ENCODE measurements at places on chromosomes 4 and X.

DNA sequence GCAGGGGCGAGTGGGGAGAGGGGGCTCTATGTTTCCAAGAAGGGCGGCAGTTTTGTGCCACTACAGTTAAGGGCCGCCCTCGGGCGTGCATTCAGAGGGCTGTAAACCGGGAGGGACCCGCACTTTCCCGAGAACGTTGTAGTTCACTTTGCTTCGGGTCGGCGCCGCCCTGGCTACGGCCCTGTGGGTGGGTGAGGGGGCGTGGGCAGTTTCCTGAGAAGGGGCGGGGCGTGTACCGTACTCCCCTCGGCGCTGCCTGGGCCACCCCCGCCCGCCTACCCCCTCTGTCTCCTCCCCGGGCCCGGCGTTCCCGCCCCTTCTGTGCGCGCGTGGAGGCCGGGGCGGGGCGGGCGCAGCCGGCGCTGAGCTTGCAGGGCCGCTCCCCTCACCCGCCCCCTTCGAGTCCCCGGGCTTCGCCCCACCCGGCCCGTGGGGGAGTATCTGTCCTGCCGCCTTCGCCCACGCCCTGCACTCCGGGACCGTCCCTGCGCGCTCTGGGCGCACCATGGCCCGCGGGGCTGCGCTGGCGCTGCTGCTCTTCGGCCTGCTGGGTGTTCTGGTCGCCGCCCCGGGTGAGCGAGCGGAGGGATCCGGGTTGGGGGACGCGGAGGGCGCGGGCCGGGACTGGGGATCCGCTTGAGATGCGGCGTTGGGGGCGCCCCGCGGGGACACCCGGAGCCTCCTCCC lies at the start of gene CD99:
CD99 (plus strand) TSS at position 440 of the 687 bp plus-strand sequence; CDS start at position 506, 66 bp downstream.
- DNase-seq, result peak; percentile 93
- peaks cover 14% of the 10 kb centered on the region for H3K4me1 ChIP-seq
- H3K27ac ChIP-seq, result peak within 1 kb of the TSS; percentile 50
- H3K4me3 ChIP-seq, result peak within 1 kb of the TSS; percentile 79

- peaks cover 10% of the 10 kb centered on the region for H3K4me1 ChIP-seq
- H3K27me3 ChIP-seq, result no peaks in the 10 kb centered on the region
- peak overlapping the region; percentile 62 for H3K27ac ChIP-seq
- no peaks in the 10 kb centered on the region for H3K36me3 ChIP-seq
- no peak for DNase-seq
Measured at GRCh38 chrX:56782791-56783449, 53.9 kb downstream of the NBDY start.

DNA sequence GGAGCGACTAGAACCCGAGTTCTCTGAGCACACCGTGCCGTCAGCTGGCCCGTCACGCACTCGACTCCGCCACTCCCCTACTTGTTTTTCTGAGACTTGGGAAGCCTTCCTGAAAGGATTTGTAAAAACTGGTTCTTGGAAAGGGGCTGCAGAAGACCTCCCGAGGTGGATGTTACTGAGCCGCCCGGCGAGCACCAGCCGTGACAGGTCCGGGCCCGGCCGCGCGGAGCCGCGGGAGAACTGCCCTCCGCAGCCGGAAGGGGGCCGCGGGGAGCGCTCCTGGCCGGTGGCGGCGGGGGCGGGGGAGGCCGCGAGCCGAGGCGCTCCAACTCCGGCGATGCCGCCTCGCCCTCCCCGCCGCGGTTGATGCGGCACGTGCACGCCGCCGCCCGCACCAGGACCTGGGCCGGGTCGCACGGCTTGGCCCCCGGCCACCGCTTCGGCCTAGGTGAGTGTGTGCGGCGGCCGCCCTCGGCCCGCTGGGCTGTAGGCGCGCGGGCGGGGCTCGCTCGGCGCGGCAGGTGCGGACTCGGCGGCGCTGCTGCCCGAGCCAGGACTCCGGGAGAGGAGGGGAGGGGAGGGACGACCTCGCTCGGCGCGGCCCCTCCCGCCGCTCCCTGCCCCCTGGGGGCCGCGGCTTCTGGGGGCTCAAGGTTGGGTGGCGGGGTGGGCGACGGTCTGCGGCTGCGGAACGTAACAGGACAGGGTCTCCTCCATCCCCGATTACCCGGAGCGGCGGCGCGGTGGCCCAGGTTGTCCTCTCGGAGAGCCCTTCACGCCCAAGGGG lies 1.7 kb downstream of the SPRY1 start:
- peak overlapping the region; percentile 26 for H3K4me3 ChIP-seq
- peak overlapping the region; percentile 96 for H3K27ac ChIP-seq
- H3K36me3 ChIP-seq, result peaks cover 38% of the 10 kb centered on the region
- no peaks in the 10 kb centered on the region for H3K27me3 ChIP-seq
- peak; percentile 76 for DNase-seq

DNA sequence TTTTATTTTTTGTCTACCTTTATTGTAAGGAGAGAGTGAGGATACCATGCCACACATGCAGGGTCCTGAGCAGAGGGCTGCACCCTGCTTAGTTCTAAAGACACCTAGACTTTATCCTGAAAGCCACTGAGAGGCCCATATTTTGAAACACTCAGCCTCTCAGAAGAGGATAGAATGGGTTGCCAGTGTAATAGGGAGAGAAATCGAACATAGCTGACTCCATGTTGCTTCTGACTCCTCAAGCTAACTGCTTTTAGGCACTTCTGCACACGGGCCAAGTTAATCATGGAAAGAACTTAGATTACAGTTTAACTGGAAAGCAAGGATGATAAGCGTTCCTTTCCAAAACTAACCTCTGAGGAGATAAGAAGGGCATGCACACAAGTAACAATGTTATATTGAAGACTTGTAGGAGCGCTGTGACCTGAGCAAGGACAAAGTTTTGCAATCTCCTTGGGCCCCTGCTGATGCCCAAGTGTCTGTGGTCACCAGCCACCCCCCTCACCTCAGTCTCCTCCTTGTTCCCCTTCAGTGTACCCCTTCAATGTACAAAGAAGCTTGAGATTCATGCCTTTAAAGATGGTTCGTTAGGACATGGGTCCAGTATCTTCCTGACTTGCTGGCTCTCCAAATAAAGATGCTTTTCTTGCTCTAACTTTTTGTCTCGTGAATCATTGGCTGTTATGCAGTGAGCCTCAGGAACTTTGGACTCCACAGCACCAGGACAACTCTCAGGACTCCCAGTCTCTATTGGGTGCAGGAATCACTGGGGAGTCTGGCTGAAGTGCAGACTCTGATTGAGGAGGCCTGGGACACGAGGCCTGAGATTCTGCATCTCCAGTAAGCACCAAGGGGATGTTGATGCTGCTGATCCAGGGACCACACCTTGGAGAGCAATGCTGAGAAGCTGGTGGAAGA lies 25.4 kb upstream of the CD99 start:
- H3K27ac ChIP-seq, result no peak overlapping the region
- no peaks in the 10 kb centered on the region for H3K36me3 ChIP-seq
- no peaks in the 10 kb centered on the region for H3K27me3 ChIP-seq
- no peak for DNase-seq
- no peak overlapping the region for H3K4me3 ChIP-seq

GRCh38 chrX:118329175-118329574 lies 16.7 kb upstream of the WDR44 start:
- no peak for DNase-seq
- H3K4me1 ChIP-seq, result no peaks in the 10 kb centered on the region
- H3K36me3 ChIP-seq, result no peaks in the 10 kb centered on the region
- H3K4me3 ChIP-seq, result no peak overlapping the region
- H3K27me3 ChIP-seq, result no peaks in the 10 kb centered on the region

DNA sequence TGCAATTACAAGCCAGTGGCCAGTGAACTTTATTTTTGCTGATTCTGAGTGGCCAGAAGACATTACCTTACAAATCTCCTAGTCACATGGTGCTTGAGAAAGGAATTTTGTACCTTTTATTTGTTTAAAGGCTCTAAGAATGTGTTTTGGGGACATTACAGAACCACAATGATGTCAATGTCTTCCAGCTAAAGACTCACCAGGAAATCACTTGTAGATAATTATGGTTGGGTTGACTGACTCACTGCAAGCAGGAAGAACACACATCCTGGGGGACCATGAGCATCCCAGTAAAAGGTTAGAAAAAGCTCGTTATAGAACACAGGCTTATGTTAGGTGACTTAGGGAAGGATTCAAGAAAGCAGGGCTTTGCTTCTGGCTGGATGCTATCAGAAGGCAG lies 119.4 kb upstream of the FAM9B start:
- no peaks in the 10 kb centered on the region for H3K4me1 ChIP-seq
- DNase-seq, result no peak
- H3K4me3 ChIP-seq, result no peak overlapping the region

DNA sequence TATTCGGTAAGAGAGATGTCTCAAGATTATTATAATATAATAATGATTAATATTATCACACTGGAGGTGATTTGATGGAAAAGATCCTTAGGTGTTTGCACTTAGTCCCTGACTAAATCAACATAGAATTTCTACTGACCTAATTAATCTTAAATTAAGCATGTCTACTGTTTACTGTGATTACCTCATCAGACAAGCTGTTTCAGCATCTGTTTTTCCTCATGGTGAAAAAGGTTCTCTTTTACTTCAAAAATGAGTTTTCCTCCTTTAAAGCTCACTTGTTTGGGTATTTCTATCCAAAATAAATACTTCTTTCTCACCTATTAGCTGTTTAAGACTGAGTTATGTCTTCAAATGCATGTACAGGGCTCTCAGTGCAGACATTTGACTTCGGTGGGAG lies 407.8 kb downstream of the NKX6-1 start:
- no peak for DNase-seq
- no peak overlapping the region for H3K4me3 ChIP-seq
- no peaks in the 10 kb centered on the region for H3K27me3 ChIP-seq
- no peaks in the 10 kb centered on the region for H3K36me3 ChIP-seq

DNA sequence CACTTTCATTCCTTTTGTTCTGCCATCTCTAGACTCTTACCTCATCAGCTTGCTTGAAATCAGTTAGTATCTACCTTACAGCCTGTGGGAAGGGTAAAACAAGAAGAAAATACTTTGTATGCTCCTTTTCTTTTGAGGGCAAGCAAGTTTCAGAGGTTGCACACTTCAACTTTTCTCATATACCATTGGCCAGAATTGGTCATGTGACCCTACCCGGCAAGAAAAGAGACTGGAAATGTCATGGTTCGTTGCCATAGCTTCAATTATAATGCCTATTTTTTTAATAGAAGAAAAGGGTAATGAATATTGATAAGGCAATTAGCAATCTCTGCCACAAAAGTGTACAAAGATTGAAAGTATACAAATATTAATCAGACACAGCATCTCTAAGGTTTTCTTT lies 346.7 kb upstream of the TACR3 start:
- no peaks in the 10 kb centered on the region for H3K27me3 ChIP-seq
- no peaks in the 10 kb centered on the region for H3K4me1 ChIP-seq
- no peaks in the 10 kb centered on the region for H3K36me3 ChIP-seq
- no peak overlapping the region for H3K27ac ChIP-seq
- no peak for DNase-seq
- H3K4me3 ChIP-seq, result no peak overlapping the region

DNA sequence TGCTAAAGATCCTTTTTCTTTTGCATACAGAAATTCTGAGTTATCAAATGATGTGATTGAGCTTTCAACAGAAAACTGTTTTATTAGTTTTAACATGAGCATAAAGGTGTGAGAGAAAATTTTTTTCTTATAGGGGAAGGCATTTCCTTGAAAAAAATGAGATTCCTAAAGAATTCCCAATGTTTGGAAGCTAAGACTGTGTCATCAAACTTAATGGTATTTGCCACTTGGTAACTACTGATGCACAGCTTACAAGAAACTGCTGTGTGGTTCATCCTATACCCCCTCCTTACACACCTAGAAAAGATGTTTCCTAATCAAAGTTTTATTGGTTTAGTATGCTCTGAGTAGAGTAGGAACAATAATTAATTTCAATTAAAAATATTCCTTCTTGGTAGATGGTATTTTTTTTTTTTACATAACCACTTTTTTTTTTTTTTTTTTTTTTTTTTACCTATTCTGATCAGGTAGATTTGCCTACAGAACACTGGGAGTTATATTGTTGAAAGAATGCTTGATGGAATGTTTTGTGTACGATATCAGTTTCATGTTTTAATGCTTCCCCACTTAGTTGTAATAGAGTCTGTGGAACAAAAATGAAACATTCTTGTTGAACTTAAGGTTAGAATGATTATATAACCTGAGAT lies 6.0 kb downstream of the PTPN13 start:
- H3K27me3 ChIP-seq, result no peaks in the 10 kb centered on the region
- H3K27ac ChIP-seq, result no peak overlapping the region
- no peaks in the 10 kb centered on the region for H3K36me3 ChIP-seq
- peaks cover 5% of the 10 kb centered on the region for H3K4me1 ChIP-seq

DNA sequence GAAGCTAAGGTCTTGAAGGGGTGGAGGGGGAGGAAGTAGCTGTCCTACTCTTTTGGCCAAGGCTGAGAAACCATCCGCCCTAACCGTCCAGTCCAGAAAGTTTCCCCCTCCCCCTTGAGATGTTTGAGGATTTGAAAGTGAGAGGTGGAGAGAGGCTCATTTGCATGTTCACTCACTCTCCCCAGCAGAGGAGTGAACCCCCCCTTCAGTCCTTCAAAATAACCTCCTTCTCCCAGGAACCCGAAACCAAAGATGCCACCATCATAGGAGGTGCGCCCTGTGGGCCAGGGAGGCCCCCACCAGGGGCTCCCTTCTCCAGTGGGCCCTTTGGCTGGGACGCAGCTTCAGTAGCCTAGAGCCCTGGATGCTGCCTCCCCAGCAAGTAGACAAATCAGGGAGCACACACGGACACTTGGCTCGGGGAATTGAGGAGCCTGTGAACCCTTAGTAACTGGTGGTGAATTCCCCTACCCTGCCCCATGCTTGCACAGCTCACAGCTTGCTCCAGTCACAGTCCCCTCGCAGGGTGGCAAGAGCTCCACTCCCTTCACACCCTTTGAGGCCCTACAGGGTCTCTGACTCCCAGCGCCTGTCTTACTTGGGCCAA lies 25.6 kb downstream of the ELF4 start:
- no peak overlapping the region for H3K4me3 ChIP-seq
- no peak overlapping the region for H3K27ac ChIP-seq
- no peaks in the 10 kb centered on the region for H3K4me1 ChIP-seq
- no peaks in the 10 kb centered on the region for H3K36me3 ChIP-seq
- H3K27me3 ChIP-seq, result no peaks in the 10 kb centered on the region

- no peak overlapping the region for H3K4me3 ChIP-seq
- no peaks in the 10 kb centered on the region for H3K36me3 ChIP-seq
- no peak for DNase-seq
- H3K4me1 ChIP-seq, result no peaks in the 10 kb centered on the region
Measured at GRCh38 chr4:80367737-80368136, 32.2 kb downstream of the CFAP299 start.

- H3K27me3 ChIP-seq, result no peaks in the 10 kb centered on the region
- no peak for DNase-seq
- no peaks in the 10 kb centered on the region for H3K36me3 ChIP-seq
- H3K27ac ChIP-seq, result no peak overlapping the region
Measured at GRCh38 chr4:173365359-173365996, 5.3 kb upstream of the SAP30 start.
